Posterior vena cava (tissue), 2 donors: ENCODE measurements at places on chromosomes 1 and 21. TPM values are rescaled to one million over a fixed set of nuclear protein-coding genes. Genes with fewer than 3 reads are reported as not detected.

DNA sequence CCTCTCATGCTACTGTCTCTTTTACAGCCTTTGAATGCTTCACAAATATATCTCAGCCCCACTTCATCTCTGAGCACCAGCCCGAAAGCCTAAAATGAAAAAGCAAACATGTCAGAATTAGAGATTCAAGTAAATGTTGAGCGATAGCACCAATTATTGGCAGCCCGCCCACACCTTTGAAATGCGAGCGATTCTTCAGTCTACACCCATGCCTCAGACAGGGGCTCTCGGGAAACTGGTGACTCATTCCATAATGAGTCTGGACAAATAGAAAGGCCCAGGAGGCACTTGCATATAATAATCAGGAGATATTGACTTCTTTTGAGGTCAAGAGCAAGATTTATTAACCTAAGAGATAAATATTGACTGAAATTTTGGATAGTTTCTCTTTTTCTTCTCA is 487.3 kb upstream of the PTBP2 start:
- DNase-seq: no peak

DNA sequence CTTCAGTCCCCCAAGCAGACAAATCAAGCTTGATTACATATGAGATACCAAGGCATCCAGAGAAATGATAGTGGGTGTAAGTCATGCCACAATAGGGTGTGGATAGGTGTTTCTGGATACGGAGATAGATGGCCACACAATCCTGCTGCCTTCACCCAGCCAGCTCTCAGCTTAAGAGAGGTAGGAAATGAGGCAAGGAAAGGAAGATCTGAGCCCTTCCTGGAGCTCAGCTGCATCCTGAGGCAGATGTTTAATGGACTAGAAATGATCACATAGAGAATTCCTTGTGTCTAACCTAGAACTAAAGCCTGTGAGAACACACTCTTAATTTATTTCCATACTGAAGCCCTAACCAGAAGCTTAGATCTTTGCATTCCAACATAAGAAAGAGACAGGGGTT is 210.3 kb downstream of the ST6GALNAC3 start:
- DNase-seq: no peak

DNA sequence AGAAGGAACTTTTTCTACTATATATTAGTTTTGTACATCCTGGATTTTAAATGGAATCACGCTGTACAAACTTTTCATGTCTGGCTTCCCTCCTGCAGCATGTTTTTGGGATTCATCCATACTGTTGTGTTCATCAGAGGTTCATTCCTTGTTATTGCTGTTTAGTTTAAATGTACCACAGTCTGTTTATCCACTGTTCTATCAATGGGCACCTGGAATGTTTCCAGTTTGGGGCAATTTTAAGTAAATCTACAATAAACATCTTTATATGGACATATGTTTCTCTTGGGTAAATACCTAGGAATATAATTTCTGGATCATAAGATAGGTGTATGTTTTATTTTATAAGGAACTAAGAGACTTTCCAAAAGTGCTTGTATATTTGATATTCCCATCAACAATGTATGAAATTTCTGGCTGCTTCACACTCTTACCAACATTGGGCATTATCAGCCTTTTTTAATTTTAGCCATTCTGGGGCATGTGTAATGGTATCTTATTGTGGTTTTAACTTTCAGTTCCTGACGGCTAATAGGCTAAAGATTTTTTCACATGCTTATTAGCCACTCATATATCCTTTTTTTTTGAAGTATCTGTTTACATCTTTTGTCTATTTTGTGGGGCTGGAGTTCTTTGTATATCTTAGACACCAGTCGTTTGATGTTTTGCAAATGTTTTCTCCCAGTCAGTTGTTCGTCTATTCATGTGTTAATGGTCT is 48.8 kb downstream of the RPS6KC1 start:
- no peak for DNase-seq

Gene GJB4
- not detected for total RNA-seq

DNA sequence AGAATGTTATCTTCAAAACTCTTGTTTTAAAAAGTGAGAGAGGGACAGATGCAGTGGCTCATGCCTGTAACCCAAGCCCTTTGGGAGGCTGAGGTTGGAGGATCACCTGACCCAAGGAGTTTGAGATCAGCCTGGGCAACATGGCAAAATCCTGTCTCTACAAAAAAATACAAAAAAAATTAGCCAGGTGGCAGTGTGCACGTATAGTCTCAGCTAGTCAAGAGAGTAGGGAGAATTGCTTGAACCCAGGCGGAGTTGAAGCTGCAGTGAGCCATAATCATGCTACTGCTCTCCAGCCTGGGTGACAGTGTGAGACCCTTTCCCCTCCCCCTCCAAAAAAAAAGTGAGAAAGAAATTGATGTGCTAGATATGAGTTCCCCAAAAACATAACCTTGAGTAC is 131.0 kb downstream of the KCNT2 start:
- no peak for DNase-seq

Gene PRDM2
- 46.3 TPM for total RNA-seq
